IgD-negative memory B cell (primary cell): ENCODE measurements at places on chromosomes 2 and 18. TPM values are rescaled to one million over a fixed set of nuclear protein-coding genes. Genes with fewer than 3 reads are reported as not detected.

The EPHA4 gene
- 29.3 TPM for polyA plus RNA-seq

The PLCD4 gene
- 0.40 TPM for polyA plus RNA-seq

The ALK gene
- polyA plus RNA-seq = not detected

The L3MBTL4 gene
- 0.61 TPM for polyA plus RNA-seq

The OSR1 gene
- not detected for polyA plus RNA-seq

The RIT2 gene
- not detected for polyA plus RNA-seq

The ADCYAP1 gene
- not detected for polyA plus RNA-seq
